ENCODE measurements at places on chromosomes 2 and 18.

GRCh38 chr2:15049096-15049993 is 416.8 kb downstream of the LRATD1 start:
- no peak for DNase-seq

DNA sequence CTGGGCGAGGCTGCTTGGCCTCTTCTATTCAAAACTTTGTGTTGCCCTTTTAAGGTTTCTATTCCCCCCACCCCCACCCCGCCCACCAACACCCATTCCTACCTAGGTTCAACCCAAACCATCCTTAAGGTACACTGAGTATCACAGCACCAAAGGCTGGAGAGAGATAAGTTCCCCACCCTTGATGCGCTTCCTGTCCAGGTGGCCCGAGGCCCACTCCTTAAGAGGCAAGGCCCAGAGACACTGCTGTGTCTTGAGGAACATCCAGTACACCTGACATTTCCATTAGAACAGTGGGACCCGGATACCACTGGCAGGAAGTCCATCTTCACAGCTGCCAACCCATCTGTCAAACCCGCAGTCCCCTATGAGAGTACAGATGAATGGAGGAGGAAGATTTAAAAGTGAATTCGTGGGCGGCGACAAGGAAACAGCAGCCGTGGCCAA is 277 bp upstream of the INPP1 start:
- no peak for DNase-seq

DNA sequence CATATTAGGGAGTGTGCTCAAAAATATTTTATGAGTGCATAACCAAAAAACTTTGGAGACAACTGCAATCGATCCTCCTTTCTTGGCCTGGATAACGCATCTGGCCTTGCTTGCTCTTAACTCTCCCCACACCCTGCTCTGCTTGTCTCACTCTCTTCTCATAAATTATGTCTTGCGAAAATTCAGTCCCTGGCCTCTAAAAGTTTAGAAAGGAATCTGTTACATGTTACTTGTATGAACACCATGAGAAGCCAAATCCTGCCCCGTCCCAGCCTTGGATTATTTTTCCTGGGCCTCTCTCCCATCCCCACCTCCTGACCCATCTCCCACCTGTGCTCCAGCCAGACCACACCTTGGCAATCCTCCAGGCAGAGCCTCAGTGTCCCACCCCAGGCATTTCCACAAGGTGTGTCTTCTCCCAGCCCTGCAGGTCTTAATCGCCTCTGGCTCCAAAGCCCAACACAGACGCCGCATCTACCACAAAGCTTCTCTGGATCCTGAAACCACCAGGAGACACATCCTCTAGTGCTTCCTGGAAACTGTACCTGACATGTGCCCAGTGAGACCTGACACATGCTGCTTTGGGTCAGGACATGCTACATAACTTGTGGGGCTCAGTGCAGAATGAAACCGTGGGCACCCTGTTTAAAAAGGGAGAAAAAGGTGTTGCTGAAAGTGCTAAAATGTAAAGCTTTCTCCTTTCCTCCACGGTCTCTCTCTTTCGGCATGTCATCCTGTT is 99.6 kb upstream of the ST3GAL5 start:
- no peak for DNase-seq

- no peak for DNase-seq
Observed at GRCh38 chr2:73859721-73860586, 31.2 kb downstream of the STAMBP start.

DNA sequence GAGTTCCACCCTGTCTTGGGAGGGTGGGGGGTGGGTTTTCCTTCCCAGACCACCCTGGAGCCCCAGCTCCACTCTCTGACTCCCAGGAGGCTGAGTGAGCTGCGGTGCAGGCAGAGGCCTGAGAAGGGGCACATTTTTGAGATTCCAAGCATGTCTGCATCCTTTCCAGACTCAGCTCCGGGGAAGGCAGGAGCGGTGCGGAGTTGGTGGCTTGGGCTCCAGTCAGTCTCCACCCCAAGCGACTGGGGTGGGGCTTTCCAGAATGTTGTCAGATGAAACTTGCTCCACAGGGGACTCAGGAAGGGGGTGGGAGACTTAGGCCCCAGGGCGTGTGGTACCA is 44.2 kb upstream of the HS6ST1 start:
- DNase-seq: no peak

GRCh38 chr2:149246186-149246585 is 84.2 kb upstream of the LYPD6 start:
- DNase-seq: no peak

DNA sequence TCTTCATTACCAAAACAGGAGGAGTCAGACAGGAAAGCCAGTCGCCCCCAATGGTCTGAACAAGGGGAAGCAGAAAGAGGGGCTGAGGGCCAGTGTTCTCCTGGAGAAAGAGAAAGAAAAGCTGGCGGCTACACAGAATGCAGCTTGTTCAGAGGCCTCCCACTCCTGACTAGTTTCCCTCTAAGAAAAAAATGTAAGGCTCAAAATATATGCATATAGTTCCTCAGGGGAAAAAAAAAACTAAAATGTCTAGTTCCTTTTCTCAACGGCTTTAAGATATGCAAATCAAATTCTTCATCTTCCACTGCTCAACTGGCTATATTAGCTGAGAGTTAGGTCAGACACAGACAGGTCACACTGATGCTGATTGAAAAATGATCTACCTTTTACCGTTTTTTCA is 18.6 kb downstream of the MBOAT2 start:
- no peak for DNase-seq

GRCh38 chr18:62751341-62751821 is 36.0 kb downstream of the PHLPP1 start:
- no peak for DNase-seq

DNA sequence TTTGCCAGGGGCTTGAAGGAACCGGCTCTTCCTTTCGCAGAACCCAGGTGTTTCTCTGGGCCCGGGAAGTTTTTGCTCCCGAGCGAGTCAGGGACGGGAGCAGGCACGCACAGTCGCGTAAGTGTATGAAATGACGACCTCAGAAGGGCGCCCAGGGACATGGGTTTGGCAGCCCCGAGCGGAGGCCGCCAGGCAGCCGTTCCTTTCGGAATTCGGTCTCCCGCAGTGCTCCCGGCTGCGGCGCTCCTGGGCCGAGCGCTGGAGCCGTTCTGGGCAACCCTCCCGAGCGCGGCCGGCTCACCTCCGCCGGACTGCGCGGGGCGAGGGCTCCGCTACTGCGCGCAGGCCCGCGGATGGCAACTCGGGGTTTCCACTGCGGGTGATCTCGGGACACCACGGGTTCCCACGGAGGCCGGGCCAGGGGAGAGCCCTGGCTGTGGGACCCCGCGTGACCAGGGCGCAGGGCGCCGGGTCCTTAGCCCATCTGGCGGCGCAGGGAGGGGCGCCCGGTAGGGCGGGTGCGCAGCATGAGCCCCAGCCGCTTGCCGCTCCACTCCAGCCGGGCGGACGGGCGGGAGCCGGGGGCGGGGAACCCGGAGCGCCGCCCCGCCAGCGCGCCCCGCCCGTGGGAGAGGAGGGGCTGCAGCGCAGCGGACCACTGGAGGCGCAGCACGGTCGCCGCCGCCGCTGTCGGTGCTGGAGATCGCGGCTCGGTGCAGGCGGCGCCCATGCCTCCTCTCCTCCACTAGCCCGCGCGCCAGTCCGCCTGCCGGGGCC is at the start of gene OSBPL6:
Gene OSBPL6, plus strand, starts transcription at position 690 of the 777 bp plus-strand sequence. CDS start 111,673 bp downstream, outside the sequence.
- peak; percentile 88 for DNase-seq

DNA sequence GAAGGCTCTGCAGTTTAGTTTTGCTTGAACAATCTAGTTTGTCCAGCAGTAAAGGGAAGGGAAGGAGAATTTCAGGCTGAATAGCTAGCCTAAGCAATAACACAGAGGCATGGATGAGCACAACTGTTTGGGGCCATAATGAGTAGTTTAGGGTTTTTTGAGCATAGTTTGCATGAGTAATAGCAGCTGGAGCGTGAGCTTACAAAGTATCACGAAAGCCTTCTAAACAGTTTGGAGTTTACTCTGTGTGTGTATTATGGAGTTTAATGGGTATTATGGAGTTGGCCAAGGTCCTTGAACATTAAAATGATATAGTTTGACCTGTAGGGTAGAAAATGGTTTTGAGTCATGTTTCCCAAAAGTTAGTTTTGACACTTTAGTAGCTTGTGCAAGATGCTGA is 782.3 kb downstream of the ERBB4 start:
- DNase-seq: no peak

GRCh38 chr2:179645047-179645446 is 216.4 kb downstream of the ZNF385B start:
- no peak for DNase-seq

DNA sequence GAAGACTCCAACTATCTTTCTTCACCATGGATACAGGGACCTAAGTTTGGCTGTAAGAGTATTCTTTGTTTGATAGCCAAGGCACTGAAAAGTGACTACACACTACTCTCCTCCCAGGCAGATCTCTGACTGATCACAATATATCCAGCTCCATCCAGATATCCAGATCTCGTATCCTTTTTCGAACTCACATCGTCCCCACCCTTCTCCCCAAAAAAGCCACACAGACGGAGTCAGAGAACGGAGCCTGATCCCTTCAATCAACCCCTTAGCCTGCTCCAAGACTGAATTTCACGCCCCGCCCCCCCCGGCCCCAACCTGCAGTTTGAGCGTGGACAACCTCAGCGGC is 533 bp downstream of the DHX57 start:
- DNase-seq: peak; percentile 27

- no peak for DNase-seq
Observed at GRCh38 chr18:63120620-63121019, 198.9 kb downstream of the BCL2 start.

- DNase-seq: no peak
Observed at GRCh38 chr2:240134956-240135520, 1.1 kb downstream of the COPS9 start.

- DNase-seq: no peak
Observed at GRCh38 chr18:70366670-70367069, 77.8 kb downstream of the SOCS6 start.

GRCh38 chr2:168432565-168433186 is 23.4 kb upstream of the CERS6 start:
- DNase-seq: no peak

GRCh38 chr2:41735476-41735875 is 312.3 kb upstream of the PKDCC start:
- DNase-seq: no peak

GRCh38 chr18:76463358-76463757 is 31.7 kb downstream of the ZNF516 start:
- DNase-seq: no peak

GRCh38 chr18:23921716-23922285 is 92.8 kb upstream of the TTC39C start:
- no peak for DNase-seq

- peak; percentile 66 for DNase-seq
Observed at GRCh38 chr2:63053889-63054602, 3.4 kb downstream of the OTX1 start.

DNA sequence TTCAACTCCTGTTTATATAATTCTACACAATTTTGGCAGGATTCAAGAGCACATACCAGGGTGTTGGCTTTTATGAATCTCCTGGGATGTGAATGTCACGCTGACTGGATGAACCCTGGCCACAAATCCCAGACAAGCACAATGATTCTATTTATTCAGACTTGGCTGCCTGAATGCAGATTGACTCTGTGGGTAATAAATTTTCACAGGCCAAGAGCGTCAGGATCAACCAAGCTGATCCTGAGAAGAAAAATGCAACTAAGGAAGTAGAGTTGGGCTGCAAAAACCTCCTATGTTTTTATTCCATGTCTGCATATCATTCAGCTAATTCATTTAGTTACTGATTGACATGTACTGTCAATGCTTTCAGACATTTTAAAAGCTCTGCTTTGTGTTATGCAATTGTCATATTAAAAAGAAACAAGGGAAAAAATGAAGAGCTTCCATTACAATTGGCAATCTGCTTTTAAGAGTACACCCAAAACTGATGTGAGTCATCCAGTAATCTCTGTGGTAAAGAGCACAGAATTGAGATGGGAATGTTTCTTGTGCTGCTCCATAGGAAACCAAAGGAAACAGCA is 173.0 kb upstream of the REV1 start:
- no peak for DNase-seq

- peak; percentile 73 for DNase-seq
Observed at GRCh38 chr18:31684279-31685096, at the start of gene B4GALT6. Gene B4GALT6, minus strand, starts transcription at chr18:31684581. Its CDS starts 155 bp downstream, at chr18:31684426.

DNA sequence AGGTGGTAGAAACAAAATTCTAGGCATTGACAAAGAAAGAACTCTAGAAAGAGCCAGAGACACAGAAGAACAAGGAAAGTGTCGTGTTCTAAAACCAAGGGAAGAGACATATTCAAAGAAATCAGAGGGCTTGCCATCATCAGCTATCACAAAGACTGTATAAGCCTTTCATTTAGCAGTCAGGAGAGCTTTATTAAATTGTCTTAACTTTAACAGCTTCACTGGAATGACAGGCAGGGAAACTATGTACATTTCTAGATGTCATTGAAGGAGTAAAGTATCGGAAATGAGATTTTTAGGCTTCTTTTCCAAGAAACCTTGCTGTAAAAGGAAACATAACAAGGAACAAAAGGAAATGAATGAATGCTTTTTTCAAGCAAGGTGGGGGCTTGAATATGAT is 15.8 kb downstream of the KYNU start:
- DNase-seq: no peak

DNA sequence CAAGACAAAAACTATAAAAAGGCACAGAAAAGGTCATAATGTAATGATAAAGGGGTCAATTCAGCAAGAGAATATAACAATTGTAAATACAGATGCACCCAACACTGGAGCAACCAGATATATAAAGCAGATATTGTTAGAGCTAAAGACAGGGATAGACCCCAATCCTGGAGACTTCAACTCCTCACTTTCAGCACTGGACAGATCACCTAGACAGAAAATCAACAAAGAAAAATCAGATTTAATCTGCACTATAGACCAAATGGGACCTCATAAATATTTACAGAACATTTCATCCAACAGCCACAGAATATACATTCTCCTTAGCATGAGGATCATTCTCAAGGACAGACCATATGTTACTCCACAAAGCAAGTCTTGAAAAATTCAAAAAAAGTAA is 114.2 kb downstream of the ROCK1 start:
- no peak for DNase-seq

- peak; percentile 52 for DNase-seq
Observed at GRCh38 chr2:85578243-85579180, 1.1 kb downstream of the VAMP8 start.

GRCh38 chr2:240579771-240580614 is 6.5 kb upstream of the CAPN10 start:
- peak; percentile 76 for DNase-seq

- no peak for DNase-seq
Observed at GRCh38 chr18:3789525-3789924, 339.6 kb downstream of the TGIF1 start.

DNA sequence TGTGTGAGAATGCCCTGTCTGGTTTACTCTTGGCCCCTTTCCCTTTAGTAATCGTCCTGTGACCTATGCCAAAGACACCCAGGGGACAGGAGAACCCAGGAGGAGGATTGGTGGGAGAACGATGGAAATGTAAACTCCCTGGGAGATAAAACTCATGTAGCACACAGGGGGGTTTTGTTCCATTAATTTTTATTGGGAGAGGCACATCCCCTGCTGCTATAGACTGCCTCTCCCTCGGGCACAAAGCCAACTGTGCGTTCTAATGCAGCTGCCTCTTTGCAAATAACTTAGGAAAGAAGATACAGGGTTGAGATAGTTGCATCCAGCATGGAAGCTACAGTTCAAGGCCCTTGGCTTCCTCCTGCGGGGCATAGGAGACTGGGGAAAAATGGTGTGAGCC is 489.6 kb downstream of the SLC4A3 start:
- DNase-seq: no peak

Measured in GM10248 (cell line).